ENCODE measurements at places on chromosomes 1 and 21.

DNA sequence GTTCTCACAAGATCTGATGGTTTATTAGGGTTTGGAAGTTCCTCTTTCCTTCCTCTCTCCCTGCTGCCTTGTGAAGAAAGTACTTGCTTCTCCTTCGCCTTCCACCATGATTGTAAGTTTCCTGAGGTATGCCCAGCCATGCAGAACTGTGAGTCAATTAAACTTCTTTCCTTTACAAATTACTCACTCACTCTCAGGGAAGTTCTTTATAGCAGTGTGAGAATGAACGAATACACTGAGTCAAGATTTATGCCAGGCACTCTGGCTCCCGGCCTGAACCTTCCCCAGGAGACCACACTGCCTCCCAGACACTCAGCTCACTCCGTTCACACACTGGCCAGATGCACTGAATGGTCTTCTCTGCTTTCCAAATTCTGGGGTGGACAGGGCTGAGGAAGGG is 308.3 kb upstream of the AJAP1 start:
- DNase-seq: no peak

DNA sequence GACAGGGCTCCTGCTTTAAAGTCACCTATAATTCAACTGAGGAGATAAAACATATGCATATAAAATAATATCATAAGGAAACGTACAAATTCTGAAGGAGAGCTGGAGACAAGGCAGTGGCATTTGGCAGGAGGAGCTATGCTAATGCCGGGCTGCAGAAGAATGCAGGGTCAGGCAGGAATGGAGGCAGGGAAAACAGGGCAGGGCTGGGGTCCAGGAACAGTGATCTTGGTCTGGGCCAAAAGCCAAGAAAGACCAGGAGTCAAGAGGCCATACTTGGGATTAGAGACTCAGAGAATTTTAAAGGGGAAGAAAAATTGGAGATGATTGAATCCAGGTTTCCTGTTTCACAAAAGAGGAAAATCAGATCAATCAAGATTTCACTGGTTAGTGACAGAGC is 20.0 kb upstream of the BRDT start:
- no peak for DNase-seq

DNA sequence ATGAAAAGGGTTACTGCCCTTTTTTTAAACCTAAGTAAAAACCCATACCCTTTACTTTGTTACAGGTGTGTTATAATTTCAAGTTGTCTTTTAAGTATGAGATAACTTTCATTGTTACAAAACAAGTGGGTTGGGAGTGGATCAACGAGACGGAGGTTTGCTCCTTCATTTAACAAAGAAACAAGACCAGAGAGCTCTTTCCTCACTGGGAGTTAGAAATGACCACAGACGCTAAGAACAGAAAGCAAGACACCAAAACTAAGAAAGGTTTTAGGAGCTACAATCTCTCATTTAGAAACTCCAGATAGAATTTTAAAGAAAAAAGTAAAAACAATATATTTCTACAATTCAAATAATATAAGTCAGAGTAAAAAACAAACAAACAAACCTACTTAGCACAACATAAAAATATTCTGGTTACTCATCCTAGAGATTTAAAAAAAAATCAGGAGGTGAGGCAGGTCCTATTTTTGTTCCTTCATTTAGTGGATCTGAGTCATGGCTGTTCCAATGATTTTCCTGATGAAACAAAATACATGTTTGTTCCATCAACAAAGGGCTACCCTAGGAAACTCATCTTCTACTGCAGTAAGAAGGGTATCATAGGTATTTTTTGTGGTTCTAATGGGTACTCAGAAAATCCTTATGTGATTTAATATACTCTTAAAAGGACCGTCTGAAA is 33.0 kb downstream of the APP start:
- DNase-seq: no peak

DNA sequence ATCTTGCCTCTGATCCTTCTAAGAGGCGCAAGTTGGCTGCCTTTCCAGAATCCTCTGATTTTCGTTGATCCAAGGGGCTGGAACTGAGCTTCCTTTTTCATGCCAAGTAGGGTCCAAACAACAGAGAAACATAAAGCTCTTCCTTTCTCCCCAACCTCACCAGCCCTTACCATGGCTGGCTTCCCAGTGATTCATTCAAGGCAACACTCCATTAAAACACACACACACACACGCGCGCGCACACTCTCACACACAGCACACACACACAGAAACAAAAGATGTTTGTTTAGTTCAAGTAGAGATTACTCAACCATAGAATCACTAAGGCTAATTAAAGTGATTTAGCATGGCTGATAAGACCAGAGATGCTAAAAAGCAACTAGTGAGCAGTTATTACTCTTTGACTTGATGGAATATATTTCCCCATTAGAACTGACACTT is 13.0 kb upstream of the GUCA2A start:
- DNase-seq: peak; percentile 61

- DNase-seq: no peak
Observed at GRCh38 chr1:81118550-81118949, 682.2 kb upstream of the ADGRL2 start.

Data from midbrain (tissue), 1 donor.